ENCODE measurements at places on chromosomes 2 and 18. TPM values are rescaled to one million over a fixed set of nuclear protein-coding genes. Genes with fewer than 3 reads are reported as not detected.

Gene FAM161A
- total RNA-seq: 3.6 TPM

Gene PREB
- 53.3 TPM for total RNA-seq

Gene REG3A
- not detected for total RNA-seq

Gene IL36G
- total RNA-seq: not detected

Gene GREB1
- total RNA-seq: 0.07 TPM

Gene SH3YL1
- 16.6 TPM for total RNA-seq

Gene SERPINB2
- 1.9 TPM for total RNA-seq

GRCh38 chr18:76981396-76981968, 151.1 kb downstream of the MBP start:
- no peak for DNase-seq

DNA sequence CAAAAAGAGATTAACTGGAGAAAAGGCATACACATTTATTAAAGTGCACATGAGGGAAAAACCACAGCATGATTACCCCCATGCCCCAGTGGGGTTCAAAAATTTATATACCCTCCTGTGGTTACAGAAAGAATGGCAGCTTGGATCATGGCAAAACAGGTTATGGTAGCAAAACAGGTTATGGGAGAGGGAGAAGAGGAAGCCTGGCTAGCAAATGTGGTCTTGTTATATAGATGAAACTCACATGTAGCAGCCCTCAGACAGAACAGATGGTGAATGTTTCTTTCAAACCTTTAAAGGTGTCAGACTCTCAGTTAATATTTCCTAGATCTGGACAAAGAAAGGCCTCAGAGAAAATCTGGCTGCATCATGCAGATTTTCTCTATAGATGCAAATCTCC, 178.2 kb upstream of the ZC3H15 start:
- no peak for DNase-seq

- DNase-seq: no peak
Measured at GRCh38 chr2:45973426-45973825, 322.0 kb downstream of the PRKCE start.

DNA sequence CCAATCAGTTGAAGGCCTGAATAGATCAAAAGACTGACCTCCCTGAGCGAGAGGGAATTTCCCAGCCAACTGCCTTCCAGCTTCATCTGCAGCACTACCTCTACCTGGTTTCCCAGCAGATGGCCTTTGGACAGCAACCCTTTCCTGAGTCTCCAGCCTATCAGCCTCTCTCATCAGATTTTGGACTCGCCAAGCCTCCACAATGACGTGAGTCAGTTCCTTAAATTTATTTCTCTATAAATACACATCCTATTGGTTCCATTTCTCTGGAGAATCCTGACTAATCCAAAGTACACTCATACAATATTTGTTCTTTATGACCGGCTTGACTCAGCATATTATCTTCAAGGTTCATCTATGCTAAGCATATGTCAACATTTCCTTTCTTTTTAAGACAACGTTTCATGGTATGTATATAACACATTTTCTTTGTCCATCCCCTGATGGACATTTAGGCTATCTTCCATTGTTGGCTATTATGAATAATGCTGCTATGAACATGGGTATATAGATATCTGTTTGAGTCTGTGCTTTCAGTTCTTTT, 294.6 kb downstream of the LRATD1 start:
- DNase-seq: no peak

GRCh38 chr2:13128139-13128538, 411.4 kb downstream of the TRIB2 start:
- no peak for DNase-seq

- DNase-seq: no peak
Measured at GRCh38 chr2:120203251-120204021, 19.8 kb downstream of the TMEM185B start.

- no peak for DNase-seq
Measured at GRCh38 chr2:26363323-26363722, 16.7 kb upstream of the ADGRF3 start.

- DNase-seq: no peak
Measured at GRCh38 chr18:32308493-32309120, 118.8 kb downstream of the MEP1B start.

GRCh38 chr2:236887953-236888793, 197.5 kb upstream of the COPS8 start:
- DNase-seq: no peak

Data from epithelial cell of proximal tubule (primary cell).